ENCODE measurements at places on chromosomes 16 and 17.
A peak's percentile ranks its signal among the peaks of the same experiment; 100 is the strongest.

DNA sequence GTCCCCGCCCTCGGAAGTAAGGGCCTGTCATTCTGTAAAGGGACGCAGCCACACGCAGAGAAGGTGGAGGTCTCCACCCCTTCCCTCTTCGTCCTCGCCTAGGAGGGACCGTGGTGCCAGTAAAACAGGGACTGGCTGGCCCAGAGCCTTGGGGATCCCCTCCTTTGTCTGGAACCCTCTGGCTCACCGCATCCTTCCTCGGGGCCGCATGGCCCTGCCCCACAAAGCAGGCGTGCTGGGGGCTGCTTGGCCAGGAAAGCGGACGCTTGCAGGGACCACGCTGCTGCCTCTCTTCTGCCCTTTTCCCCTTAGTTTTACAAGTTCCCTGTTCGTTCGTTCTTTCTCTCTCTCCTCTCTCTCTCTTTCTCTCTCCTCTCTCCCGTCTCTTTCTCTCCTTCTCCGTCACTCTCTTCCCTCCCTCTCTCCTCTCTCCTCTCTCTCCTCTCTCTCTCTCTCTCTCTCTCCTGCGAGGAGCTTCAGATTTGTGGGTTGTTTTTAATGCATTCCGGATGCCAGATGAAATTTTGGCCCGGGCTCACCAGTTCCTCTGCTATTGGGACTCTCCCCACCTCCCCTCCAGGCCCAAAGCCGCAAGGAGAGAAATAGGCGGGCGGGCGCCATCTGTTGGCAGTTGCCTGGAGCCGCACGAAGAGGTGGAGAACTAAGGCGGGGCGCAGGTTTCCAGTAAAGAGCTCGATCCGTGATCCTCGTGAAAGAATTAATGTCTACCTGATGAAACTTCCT, 35.1 kb upstream of the CDRT4 start:
- peak; percentile 19 for DNase-seq

DNA sequence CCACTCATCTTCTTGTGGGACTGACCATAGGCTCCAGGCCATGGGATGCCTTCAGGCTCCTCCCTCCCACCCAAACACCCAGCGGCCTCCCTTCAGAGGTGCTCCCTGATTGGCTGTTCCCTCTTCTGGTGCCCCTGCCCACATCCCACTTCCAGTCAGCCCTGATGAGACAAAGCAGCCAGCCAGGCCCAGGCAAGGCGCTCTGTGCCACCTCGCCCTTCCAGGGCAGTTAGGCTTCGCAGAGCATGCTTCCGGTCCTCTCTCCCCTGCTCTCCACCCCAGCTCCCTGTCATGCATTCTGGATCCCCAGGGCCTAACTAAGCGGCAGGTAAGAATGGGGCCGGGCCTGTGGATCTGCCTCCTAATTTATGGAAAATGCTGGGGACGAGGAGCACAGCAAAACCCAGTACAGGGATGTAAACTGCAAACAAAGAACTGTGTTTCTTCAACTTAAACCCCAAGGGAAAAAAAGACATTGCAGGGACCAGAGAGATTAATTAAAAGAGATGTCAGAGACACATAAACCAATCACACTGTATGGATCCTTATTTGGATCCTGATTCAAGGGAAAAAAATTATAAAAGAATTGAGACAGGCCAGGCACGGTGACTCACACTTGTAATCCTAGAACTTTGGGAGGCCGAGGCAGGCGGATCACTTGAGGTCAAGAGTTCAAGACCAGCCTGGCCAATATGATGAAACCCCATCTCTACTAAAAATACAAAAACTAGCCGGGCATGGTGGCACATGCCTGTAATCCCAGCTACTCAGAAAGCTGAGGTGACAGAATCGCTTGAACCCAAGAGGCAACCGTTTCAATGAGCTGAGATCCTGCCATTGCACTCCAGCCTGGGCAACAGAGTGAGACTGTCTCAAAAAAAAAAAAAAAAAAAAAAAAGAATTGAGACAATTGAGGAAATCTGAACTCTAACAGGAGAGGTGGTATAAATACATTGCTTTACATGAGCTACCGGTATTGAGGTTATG, 26.0 kb downstream of the ZDHHC7 start:
- no peak for DNase-seq

DNA sequence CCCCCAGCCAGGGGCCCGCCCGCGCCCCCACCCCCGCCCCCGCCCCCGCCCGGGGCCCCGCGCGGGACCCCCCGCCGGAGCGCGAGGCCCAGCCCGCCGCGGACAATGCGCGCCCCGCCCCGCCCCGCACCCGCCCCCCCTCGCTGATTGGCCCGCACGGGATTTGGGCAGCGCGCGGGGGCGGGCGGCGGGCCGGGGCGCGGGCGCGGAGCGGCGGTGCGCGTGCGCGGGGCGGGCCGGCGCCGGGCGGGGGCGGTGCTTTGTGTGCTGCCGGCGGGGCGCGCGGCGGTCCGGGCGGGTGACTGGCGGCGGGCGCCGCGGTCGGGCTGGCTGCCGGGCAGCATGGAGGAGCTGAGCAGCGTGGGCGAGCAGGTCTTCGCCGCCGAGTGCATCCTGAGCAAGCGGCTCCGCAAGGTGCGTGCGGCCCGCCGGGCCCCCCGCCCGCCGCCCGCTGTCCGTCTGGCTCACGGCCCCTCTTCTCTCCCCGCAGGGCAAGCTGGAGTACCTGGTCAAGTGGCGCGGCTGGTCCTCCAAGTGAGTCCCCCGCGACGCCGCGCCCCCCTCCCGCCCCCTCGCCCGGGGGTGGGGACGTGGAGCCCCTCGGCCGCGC, at the start of gene CBX2:
CBX2 (plus strand) TSS at position 255 of the 610 bp plus-strand sequence; CDS start at position 343, 88 bp downstream.
- DNase-seq: no peak

DNA sequence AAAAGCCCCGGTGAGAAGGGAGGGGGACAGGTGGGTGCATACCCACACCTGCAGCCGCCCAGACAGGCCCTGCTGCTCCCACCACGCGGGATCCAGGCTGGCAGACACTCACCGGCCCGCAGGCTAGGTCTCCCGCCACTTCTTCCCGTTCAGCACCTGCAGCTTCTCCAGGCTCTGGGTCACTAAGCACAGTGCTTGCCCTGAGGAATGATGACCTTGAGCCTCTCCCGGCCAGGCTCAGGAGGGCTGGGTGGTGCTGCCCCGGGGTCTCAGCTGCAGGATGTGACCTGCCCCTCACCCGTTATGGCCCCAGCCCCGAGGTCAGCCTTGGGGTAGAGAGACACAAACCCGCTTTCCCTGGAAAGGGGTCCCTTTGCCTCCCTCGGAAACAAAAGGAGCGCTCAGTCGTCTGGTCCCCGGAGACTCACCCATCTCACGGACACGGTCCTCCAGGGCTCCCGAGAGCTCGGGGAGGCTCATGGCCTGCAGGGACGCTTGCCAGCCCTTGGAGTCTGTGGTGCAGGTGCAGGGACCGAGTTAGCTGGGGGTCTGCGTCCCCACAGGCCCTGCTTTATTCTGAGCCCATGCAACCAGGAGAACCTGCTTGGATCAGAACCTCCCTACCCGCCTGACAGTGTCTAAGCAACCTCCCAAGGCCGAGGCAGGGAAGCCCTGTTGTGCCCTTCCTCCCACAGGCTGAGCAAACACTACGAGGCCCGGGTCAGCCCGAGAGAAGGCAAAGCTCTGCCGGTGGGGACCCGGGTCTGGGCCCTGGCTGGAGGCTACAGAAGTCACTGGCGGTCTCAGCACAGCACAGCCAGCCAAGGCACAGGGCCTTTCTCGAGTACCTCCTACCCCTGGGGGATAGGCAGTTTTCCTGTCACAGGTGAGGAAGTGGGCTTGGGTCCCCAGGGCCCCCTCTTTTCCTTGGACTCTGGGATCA, 3.8 kb downstream of the NUDT16L1 start:
- no peak for DNase-seq

- DNase-seq: no peak
Observed at GRCh38 chr16:1687427-1688316, 9.6 kb downstream of the JPT2 start.

DNA sequence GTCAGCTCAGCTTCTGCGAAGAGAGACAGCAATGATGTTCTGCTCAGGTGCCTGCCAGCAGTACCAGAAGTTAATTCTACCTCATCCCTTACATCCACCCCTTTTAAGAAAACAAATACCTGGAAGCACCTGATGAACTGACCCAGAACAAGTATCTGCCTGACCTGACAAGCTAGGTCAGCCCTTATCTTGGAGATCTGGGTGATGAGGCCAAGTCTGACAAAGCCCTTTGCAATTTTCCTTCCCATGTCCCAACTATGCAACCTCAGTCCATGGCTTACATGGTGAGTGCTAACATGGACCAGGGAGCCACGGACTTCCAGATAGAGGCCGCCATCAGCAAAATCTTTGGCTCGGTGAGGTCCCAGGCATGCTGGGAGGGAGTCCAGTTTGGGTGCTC, 3.6 kb downstream of the ACADVL start:
- DNase-seq: no peak

- DNase-seq: no peak
Observed at GRCh38 chr16:3713587-3714242, 3.6 kb downstream of the TRAP1 start.

DNA sequence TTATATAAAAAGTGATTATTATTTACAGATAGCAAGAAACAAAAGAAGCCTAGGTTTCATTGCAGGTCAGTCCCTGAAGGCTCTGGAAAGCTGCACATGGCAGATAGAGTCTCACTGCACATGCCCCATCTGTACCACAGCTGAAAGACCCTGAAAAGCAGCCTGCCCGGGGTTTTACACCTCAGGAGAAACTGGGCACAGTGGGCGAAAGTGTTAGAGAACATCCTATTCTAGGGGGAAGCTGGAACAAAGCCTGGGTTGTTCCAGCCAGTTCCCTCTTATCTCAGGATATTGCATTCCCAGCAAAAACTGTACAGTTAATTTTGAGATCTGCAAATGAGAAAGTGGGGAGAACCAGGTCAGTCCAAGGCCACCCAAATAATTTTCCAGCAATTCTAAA, 419.7 kb downstream of the CNTNAP4 start:
- DNase-seq: no peak

GRCh38 chr16:88924834-88925539, 52.0 kb downstream of the CBFA2T3 start:
- DNase-seq: no peak

- DNase-seq: no peak
Observed at GRCh38 chr16:80988756-80989155, 17.9 kb downstream of the CMC2 start.

DNA sequence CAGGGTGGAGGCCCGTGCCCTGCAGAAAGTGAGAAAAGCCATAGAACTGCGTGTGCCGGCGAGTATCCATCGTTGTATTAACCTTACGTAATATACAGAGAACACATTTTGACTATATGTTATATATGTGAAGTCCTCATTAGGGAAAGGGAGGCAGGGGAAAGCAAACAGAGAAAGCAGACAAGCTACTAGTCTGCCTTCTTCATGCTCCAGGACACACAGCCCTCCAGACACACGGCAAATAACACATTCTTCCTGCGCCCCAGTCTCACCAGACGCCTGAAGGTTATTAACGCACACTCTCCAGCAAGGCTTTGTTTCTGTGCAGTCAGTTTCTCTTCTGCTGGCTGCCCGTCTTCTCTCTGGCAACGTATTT, 28.8 kb downstream of the PRDM7 start:
- no peak for DNase-seq

DNA sequence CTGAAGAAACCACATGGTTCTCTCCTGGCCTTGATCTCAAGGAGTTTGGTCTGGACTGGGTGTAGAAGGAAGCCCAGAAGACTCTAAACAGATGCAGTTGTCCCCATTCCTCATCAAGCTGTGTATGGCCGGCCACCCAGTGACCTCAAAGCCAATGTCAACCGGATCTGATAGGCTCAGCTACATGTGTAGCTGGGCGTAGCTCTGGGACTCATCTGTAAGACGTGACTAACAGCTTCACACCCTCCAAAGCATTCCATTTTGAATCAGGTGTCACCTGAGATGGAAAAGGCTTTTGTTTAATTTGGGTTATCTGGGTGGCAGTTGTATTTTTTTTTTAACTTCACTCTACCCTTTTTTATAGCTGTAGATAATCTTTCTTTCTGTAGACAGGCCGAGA, 130.4 kb downstream of the ABCC12 start:
- DNase-seq: no peak

- peak; percentile 39 for DNase-seq
Observed at GRCh38 chr17:51000835-51001638, 119.6 kb downstream of the SPAG9 start.

DNA sequence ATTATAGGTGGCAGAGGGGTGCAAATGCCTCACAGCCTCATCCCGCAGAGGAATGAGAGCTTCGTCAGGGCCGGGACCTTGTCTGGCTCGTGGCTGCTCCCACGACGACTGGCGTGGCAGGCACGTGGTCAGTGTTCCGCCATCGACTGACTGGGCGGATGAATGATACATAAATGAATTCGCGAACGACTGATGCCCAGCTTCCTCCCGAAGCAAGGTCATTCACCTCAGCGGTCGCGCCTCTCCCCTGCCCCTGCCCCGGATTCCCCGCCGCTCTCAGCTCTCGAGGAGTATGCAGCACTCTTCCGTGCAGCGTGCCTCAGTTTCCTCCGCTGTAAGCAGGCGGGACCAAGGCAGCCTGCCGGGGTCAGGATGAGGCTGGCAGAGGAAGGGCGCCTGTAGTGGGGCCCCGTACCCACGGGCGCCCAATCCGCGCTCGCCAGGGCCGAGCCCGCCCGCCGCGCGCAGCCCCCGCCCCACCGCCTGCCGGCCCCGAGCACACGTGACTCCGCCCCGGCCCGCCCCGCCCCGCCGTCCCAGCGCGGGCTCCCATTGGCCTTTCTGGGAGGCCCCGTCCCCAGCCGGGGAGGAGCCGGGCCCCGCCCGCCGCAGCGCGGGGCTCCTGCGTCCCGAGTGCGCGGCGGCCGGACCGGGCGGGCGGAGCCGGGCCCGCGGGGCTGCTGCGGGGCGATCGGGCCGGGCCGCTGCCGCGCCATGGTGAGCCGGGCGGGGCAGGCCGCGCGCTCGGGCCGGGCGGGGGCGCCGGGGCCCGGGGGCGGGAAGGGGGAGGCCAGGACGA, at the start of gene SNN:
SNN (plus strand) TSS at position 632 of the 799 bp plus-strand sequence. CDS start 7,605 bp downstream, outside the sequence.
- no peak for DNase-seq

- DNase-seq: no peak
Observed at GRCh38 chr16:61897657-61898056, 138.6 kb downstream of the CDH8 start.

Data from GM12864 (cell line).